Fibroblast of pulmonary artery (primary cell): ENCODE measurements at places on chromosomes 2 and 18.

DNA sequence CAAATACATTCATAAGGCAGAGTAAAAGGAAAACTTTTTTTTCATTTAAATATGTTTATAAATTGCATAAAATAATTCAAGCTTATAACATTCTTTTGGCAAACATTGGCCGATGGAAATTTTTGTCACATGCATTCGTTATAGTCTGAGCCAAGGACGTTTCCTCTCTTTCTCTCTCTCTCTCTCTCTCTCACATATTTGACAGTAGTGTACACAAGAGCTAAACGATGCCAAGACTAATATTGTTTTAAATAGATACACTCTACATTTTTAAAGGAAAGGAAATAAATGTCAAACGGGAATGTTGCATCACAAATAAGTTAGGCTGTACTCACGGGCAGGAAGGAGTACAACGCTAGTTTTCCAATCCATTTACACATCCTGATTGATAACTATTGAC lies 251.1 kb upstream of the SMIM21 start:
- DNase-seq = peak; percentile 51

- no peak for DNase-seq
Measured at GRCh38 chr2:176121190-176122051, 1.1 kb upstream of the HOXD9 start.

GRCh38 chr2:60116161-60116875 lies 437.1 kb downstream of the BCL11A start:
- no peak for DNase-seq

DNA sequence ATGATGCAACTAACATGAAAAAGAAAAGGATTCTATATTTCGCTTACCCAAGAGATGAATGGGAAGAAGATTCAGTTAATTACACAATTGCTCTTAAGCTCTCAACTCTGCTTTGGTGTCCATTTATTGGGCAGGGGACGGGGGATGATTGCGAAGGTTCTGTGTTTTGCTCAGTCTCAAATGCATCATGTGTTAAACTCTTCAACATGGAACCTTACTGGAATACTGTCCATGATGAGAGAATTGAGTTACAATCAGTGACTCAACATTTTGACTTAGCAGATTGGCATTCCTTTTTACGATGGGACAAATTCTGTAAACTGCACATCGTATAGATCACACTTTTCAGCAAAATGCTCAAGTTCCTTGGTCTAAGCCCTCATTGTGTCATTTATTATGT lies 135.6 kb downstream of the RBMS1 start:
- no peak for DNase-seq

DNA sequence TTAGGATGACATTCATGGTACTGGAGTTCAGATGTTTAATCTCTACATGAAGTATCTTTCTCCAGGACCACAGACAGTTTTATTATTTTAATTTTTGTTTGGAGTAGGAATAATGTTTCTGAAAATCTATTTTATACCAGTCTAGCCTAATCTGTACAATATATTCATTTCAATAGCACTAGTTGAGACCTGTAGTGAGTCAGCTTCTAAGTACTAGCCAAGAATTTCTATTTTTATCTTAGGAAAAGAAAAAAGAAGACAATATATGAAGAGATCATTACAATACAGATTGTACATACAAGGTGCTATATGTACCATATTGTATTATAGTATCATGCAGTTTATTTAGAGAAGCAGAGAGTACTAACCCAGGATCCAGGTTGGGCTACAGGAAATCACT lies 826.9 kb upstream of the PIK3C3 start:
- DNase-seq = peak; percentile 26

DNA sequence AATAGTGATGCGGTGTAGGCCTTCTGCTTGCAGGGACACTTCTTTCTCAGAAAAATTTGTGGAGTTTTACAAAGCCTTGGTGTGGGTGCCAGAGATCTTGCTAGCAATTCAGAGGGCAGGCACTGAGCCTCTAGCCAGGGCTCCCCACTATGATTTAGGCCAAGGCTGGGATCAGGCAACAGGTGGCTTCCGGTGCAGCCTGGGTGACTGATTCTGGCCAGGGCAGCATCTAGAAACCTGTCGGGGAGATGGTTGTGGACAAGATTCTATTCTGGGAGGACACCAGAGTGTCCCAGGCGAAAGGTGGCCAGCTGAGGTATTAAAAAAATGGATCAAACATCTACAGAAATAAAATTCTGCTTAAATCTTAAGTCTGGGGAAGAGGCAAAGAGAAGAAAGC lies 21.5 kb upstream of the TNP1 start:
- no peak for DNase-seq

DNA sequence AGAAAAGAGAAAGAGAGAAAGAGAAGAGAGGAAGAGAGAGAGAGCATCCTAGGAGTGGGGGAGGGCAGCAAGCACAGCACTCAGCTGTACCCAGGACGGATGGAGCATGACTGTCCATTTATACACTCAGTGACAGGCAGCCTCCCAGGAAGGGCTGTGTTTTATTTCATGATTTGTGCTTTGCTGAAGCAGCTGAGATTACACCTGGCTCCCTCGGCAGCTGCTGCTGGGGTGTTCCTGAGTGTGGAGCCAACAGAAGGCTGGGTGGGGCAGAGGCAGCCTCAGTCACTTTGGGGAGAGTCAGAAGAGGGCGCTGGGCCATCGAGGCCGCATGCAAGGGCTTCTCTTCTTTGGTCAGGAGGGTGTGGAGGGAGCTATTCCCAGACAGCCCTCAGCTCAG lies 47.8 kb upstream of the TEX51 start:
- DNase-seq = no peak

DNA sequence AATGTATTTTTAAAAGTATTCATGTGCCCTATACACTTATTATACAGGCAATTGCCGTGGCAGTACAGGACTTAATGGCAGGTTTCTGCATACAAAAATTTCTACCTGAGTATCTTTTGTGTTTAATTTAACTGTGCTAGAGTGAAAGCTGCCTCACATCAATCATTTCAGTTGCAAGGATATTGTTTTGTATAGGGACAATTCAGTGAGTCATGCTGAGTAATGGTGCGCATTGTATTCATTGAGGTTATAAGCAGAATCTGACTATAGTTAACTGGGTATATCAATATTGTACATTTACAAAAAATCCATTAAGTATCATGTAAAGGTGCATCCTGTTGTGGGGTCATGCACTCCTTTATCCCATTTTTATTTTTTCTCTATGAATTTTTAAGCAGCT lies 121.5 kb downstream of the GCA start:
- DNase-seq = no peak

- DNase-seq = peak; percentile 80
Measured at GRCh38 chr2:159996792-159997546, 65.4 kb downstream of the PLA2R1 start.

DNA sequence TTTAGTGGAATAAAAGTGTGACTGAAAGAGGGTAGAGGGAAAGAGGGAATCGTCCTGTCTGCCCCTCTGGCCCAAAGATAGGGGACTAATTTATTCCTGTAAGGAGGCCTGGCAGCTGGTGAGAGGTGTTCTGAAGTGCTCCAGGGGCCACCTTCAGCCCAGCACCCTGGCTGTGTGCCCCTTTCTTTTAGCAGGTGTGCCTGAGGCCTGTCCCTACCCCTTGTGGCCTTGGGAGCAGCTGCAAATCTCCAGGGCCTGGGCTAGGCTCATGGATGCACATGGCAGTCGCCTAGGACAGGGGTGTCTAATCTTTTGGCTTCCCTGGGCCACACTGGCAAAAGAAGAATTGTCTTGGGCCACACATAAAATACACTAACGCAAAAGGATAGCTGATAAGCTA lies 37.3 kb downstream of the FHOD3 start:
- no peak for DNase-seq

GRCh38 chr2:171084128-171084527 lies 76.6 kb downstream of the TLK1 start:
- no peak for DNase-seq

DNA sequence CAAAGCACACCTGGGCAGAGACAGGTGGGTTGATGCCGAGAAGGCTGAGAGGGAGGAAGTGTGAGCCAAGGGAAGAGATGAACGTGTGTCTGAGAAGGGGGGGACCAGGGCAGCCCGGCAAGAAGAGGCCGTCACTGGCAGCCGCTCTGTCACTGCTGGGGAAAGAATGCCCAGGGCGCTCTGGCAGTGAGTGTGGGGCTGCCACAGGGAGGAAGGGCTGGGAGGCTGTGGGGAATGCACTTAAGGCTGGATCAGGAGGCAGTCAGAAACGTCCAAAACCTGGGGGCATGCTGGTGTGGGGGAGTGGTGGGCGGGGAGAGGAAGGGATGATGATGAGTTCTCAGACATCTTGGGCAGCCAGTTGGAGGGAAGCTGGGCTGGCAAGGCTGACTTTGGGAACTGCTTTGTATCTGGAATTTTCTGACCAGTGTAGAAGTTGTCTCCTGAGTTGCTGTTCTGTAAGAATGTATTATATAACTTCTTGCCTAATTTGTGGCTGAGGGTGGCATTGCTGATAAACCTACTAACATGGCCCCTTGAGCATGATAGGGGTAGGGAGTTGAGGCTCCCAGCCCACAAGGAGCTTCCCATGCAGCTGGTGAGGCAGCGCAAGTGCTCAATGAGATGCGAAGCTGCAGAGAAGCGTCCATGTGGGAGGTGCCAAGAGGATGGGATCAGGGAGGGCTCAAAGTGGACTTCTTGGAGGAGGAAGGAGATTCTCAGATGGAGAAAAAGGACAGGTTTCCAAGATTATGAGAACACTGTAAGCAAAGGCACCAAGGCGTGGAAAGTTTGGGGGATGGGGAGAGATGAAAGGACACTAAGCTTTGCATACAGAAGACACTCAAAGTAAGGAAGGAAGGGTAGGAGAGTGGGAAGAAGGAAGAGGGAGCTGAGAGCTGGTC lies 185.1 kb upstream of the HAAO start:
- DNase-seq = no peak

- DNase-seq = peak; percentile 73
Measured at GRCh38 chr2:15159751-15160177, 401.4 kb downstream of the NBAS start.

GRCh38 chr18:32333781-32334180 lies 136.9 kb downstream of the GAREM1 start:
- no peak for DNase-seq

GRCh38 chr2:195902857-195903256 lies 165.8 kb downstream of the DNAH7 start:
- DNase-seq = no peak

DNA sequence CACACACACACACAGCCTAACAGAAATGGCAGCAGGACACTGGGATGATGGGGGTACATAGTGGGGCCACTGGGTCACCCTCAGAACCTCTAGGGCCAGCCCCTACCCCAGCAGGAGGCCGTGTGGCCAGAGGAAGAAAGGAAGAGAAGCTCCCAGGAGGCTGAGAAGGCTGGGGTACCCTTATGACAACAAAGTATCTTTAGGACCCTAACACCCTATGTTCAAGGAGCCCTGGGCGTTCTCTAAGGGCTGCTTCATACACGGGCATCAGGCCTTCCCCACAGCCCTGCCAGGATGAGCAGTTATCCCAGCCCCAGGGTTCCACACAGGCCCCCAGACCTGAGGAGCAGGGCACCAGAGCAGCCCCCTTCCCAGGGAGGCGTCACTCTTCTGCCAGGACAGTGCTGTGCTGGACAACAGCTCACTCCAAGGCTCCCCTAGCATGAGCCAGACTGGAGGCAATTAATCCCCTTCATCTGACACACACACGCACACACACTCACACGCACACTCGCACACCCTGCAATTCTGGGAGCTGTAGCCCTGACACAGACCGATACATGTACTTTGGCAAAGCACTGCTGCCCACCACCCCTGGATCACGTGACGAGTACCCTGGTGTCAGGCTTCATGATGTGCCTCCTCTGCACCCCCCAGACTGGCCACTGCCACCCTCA lies 163.6 kb downstream of the TNS1 start:
- DNase-seq = no peak

DNA sequence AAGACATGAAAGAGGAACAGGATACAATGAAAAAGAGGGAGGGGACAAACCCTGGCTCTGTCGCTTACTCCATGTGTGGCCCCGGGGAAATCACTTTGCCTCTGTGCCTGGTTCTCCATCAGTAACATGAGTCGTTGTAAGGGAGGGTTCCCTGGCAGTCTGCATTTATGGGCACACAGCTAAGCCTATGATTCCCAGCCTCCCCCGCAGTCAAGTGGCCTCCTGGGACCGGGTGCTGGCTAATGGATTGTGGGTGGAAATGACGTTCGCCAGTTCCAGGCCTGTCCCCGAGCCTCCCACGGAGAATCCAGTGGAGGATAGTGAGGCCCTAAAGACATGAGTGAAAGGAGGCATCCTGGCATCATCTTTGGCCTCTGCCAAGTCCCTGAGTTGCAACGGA lies 42.7 kb downstream of the SFXN5 start:
- peak; percentile 19 for DNase-seq

GRCh38 chr2:54687595-54688152 lies 35.8 kb upstream of the EML6 start:
- DNase-seq = no peak

- DNase-seq = no peak
Measured at GRCh38 chr2:158965641-158966040, 2.8 kb upstream of the TANC1 start.

GRCh38 chr18:58866066-58866772 lies 1.5 kb downstream of the ZNF532 start:
- DNase-seq = peak; percentile 42

GRCh38 chr2:231685349-231686191 lies 22.8 kb upstream of the PTMA start:
- DNase-seq = no peak

- DNase-seq = no peak
Measured at GRCh38 chr18:48785091-48785614, 165.6 kb downstream of the SMAD7 start.

GRCh38 chr2:145199042-145199441 lies 679.1 kb upstream of the ZEB2 start:
- no peak for DNase-seq

DNA sequence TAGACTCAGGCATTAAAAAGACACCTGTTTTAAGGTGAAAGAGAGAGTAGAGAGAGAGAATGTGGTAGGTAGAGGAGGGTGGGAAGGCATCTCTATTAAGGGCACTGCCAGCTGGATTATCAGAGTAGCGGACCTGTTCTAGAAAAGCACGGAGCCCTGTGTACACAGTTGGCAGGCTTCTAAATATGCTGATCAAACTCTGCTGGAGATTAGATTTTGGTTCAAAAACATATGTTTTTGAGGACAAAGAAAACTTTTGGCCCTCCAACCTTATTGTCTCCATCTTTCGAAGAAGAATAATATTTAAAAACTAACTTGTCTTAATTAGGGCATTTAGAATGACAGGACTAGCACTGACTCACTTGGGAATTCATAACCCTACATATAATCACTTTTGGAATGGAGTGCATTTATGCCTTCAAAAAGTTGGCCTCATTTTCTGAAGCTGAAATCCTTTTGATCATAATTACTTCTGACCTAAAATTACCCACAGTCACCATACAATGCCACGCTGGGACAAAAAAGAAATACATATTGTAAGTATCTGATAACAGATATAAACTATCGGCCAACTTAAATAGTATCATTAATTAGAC lies 254.6 kb downstream of the MEIS1 start:
- DNase-seq = no peak

- DNase-seq = peak; percentile 13
Measured at GRCh38 chr18:5237083-5237722, 40.1 kb upstream of the AKAIN1 start.

GRCh38 chr2:62660087-62660486 lies 45.4 kb upstream of the EHBP1 start:
- DNase-seq = no peak

- DNase-seq = no peak
Measured at GRCh38 chr2:192203876-192204275, 9.1 kb upstream of the TMEFF2 start.
